ENCODE measurements at places on chromosomes 7 and 10.
A peak's percentile ranks its signal among the peaks of the same experiment; 100 is the strongest.

DNA sequence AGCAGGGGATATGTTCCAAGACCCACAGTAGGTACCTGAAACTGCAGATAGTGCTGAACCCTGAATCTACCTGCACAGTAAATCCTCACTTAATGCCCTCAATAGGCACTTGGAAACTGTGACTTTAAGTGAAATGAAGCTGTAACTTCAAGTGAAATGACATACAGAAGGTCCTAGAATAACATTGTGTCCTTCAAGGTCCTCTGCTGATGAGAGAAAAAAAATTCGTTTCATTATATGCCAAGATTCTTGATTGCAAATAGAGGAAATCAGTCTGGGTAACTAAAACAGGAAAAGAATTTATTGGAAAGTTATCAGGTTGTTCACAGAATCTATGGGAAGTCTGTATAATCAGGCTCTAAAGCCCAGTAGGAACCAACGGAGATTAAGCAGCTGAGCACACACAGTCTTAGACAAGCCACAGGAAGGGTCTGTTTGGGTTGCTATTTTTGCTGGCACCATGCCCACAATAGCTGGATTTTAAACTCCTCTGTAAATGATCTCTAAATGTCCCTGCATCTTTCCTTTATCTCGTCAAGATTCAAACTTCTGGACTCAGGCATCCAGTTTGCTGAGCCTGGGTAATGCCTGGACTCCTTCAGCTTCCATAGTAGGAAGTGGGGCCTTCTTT is 57.5 kb downstream of the EXOC4 start:
- DNase-seq, result no peak

DNA sequence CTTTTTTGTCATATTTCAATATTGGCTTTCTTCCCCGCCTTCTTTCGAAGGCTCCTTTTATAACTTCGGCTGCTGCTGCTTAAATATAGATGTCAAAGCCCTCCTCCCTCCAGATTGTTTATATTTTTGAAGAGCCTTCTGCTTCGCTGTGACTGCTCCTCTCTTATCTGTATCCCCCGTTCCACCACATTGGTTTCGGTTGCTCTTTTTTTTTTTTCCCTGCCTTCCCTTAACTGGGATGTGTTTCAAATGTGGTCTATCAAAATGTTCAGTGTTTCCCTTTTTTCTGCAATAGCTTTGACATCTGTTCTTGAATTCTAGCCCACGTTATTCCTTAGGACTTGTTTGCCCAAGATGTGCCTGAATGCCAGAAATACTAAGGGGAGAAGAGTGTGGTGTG is 96.4 kb downstream of the CUX1 start:
- no peak for DNase-seq

GRCh38 chr7:24781106-24781505 is 23.8 kb upstream of the GSDME start:
- no peak for DNase-seq

DNA sequence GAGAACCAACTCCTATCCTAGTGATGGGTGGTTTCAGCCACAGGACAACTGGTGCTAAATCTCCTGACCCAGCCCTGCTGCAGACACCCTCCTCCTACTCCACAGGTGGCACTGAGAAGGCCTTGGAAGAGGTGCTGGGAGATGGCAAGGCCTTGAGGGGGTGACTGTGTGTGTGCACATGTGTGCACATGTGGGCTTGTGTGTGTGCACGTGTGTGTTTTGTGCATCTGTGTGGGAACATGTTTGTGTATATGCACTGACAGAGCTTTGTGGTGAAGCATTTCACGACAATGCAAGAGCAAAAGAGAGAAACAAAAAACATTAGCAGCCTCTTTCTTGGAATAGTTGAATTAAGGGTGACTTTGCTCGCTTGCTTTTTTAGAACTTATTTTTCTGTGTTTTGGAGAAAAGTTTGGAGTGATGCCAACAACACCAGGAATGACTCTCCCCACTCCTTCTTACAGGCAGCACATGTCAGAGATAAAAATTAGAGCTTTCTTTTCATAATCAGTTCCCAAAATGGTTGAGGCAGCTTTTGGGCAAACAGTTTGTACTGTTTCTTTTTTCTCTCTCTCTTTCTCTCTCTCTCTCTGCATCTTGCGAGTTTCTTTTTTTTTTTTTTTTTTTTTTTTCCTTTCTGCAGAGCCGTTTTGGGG is 69.5 kb downstream of the SEC61G start:
- no peak for DNase-seq

DNA sequence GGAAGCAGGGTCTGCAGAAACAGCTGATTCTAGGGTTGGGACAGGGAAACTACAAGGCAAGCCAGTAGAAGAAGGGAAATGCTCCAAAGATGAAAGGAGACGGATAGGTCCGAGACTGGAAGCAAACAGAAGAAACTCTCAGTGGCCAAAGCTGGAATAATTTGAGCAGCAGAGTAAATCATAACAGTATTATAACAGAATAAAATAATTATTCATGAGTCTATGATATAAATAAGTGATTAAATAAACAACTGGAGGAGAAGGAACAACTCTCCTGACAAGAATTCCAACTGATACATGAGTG is 27.6 kb downstream of the EZH2 start:
- no peak for DNase-seq

DNA sequence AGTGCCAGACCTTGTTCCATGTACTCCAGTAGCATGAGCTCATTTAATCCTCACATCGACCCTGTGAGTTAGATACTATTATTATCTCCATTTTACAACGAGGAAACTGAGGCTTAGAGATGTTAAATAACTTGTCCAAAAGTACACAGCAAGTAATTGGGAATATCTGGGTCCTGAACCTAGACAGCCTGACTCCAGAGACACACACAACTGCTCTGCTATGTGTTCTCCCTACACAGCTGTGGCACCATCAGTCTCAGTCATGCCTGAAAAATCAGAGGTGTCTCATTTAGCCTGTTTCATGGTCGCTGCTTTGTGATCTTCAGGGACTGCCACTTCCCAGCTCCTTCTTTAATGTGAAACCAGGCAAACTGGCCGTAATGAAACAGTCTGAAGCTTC is 56.5 kb downstream of the COL1A2 start:
- no peak for DNase-seq

DNA sequence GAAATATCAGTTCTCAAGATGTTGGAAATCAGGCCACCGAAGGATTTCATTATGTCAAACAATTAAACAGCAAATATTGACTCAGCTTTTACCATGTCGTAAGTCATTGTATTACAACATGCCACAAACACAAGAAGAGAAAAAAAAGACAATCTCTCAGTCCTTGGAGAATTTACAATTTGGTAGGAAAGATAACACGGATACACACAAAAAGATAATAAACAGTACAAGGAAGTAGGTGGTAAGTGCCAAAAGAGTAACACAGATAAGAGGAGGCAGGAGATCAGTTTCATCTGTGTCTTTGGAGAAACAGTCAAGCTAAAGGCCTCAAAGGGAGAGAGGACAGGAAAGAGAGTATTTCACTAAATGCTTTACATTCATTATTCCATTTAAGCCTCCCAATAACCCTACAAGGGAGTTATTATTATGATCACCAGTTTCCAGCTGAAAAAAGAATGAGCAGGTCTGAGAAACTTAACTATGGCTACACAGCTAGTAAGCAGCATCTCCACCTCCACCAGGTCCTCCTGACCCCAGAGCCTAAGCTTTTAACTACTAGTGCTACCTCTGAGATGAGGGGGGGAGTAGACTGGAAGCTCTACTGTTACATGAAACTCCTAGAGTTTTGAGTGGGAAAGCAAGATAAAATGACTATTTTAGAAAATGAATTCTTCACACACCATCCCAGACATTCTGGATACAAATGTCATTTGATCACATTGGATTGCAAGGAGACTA is 13.9 kb upstream of the DNAJC1 start:
- DNase-seq, result no peak

- DNase-seq, result no peak
Observed at GRCh38 chr10:104127411-104127810, 5.4 kb downstream of the SFR1 start.

- no peak for DNase-seq
Observed at GRCh38 chr10:103476046-103476768, 2.8 kb downstream of the CALHM3 start.

GRCh38 chr10:123993534-123994416 is 99.6 kb downstream of the CHST15 start:
- no peak for DNase-seq

DNA sequence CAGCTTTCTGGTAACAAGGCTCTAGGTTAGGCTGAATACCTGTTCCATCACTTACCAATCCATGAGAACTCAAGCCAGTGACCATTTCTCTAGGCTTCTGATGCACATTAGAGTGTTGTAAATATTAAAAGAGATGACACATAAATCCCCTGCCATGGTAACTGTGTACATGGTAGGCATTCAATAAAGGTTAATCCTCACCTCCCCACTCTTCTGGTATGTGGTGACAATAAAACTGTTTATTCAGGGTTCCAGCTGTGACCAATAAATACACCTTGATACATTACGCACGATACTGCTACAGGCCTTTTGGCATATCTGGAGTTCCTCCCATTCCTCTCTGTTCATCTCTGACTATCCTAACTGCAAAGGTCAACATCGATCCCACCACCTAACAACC is 171.9 kb downstream of the SRPK2 start:
- DNase-seq, result no peak

DNA sequence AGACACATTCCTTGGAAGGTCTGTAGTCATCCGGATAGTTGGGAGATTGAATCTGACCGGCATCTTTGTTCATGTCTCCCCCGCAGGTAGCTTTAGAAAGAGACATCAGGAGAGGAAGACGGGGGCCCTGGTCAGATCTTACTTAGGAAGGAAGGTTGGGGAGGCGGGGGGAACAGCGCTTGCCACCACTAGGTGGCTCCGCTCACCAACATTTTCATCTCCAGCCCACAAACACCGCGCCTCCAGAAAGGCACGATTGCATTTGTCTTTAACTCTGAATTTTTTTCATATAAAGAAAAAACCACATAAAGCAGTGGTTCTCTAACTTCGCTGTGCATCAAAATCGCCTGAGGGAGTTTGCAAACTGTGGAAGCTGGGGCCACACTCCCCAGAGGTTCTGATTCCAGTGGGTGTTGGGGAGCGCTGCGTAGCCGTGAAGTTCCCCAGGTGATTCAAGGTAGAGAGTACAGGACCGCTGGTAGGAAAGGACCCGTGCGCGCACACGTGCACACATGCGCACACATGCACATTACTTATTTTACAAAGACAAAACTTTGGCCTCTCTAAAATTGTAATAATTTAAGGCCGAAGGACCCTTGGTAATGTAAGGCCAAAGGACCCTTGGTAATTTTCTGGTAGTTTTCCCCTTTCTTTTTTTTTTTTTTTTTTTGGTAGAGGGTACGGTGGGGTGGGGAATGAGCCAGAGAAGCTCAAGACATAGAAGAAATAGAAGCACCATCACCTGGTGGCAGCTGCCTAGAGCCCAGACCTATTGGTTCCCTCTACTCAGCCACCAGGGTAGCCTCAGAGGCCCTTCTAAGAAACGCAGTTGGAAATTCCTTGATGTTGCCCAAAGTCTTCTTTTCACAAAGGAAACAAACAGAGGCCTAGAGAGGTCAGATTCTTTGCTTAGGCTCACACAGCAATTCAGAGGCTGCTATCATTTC is 37.4 kb upstream of the OPALIN start:
- peak; percentile 24 for DNase-seq

DNA sequence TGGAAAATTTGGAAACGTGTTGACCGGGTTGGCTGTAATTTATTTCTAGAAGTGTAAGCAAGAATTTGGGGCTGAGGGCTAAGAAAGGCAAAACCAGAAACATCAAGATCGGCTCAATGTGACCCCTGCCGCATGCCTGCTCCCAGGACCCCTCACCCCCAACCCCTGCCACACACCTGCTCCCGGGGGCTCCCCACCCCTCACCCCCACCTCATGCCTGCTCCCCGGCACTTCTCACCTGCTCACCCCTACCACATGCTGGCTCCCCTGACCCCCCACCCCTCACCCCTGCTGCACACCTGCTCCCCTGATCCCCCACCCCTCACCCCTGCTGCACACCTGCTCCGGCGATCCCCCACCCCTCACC is 19.0 kb upstream of the CFAP46 start:
- DNase-seq, result no peak

- DNase-seq, result no peak
Observed at GRCh38 chr7:22356701-22357310, at the start of gene RAPGEF5. RAPGEF5 (minus strand) TSS chr7:22357154; CDS start chr7:22357060, 94 bp downstream.

- no peak for DNase-seq
Observed at GRCh38 chr7:150923802-150924201, 54.3 kb downstream of the KCNH2 start.

DNA sequence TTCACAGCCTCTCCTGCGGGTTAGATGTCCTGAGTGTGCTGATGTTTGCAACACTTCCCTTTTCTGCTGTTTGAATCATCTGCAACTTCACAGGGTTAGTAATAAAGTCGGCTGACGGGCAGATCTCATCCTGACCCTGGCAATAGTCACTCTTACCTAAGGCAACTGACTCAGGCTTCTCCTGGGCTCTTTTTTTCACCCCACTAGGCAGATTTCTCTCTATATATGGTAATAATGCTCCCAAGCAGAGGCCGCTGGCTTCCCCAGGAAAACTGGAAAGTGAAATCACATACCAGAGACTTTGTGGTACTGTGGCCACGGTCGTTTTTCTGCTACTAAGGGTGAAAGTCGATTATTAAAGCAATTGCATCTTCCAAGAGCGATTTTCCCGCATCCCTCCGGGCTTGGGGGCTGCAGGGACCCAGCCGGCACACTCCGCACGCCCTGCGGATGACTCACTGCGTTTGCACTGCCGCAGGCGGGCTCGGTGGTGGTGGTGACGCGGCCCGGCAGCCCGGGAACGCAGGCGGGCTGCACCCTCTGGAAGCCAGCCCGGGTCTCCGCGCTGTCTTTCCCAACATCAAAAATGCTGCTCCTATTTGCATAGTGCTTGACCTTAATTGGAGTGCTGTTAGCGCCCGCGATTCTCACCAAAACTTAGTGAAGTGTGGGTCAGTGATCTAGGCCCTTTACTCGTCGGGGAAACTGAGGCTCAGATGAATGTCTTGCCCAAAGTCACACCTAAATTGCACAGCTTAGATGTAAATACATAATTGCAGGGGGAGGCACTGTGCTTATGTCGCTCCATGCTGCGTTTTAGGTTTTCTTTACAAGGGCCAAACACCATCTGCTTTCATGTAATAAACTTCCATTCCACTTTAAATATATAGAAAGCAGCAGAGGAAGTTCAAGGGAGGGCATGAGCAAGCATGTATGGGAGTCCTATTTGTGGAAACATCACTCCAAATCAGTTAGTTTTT is 47.6 kb upstream of the ITGB1 start:
- no peak for DNase-seq

Measured in stimulated activated CD4-positive, alpha-beta T cell treated with anti-CD3 and anti-CD28 coated beads, Interleukin-1b, Interleukin-23, amount 100 ng/mL, for 1 hour (primary cell).